Endothelial cell of umbilical vein (primary cell): ENCODE measurements at places on chromosomes 1 and 21. TPM values are rescaled to one million over a fixed set of nuclear protein-coding genes. Genes with fewer than 3 reads are reported as not detected.
A peak's percentile ranks its signal among the peaks of the same experiment; 100 is the strongest.

CHAF1B gene
- 5.4 and 7.0 TPM in 2 replicates for polyA plus RNA-seq

CELA2A gene
- polyA plus RNA-seq = not detected in 2 replicates

DNA sequence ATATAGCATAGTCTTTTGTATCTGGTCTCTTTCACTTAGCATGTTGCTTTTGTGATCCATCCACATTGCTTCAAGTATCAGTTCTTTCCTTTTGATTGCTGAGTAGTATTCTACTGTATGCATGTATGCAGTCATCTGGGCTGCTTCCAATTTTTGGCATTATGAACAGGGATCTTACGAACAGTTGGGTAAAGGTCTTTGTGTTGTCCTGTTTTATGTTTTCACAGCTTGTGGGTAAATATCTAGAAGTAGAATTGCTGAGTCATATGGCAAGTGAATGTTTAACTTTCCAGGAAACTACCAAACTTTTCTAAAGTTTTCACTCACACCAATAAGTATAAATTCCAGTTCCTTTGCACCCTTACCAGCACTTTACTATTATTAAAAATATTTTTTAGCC is 60.9 kb downstream of the LHX4 start:
- peak; percentile 14 for DNase-seq

GRCh38 chr1:33387625-33388024 is 43.3 kb downstream of the PHC2 start:
- DNase-seq = no peak

DNA sequence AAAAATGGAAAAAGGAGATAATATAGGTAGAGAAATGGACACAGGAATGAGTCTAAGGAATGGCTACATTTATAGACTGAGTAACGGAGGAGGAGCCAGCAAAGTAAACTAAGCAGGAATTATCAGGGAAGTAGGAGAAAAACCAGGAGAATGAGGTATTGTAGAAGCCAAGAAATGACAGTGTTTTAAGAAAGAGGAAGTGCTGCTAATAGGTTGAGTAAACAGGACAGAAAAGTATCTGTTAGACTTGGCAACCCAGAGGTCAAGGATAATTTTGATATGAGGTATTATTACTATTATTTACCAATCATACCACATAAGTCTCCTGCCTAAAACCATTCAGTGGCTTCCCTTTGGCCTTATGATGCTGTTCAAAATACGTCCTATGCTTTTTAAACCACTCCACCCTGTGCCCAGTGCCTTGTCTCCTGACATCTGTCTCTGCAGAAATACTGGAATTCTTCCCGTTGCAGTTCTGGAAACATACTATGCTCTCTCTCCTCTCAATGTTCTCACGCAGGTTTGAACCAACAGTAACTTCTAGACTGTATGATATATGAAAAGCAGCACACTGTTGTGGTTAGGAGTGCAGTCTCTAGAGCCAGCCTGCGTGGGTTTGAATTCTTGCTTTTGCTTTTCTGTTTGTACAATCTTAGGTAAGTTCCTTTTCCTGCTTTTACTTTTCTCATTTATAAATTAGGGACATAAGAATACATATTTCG is 24.6 kb upstream of the NEK7 start:
- DNase-seq = no peak

GRCh38 chr1:245770156-245770555 is 615.4 kb downstream of the KIF26B start:
- DNase-seq = no peak
